ENCODE measurements at places on chromosomes 5 and 9.

- no peak for DNase-seq
These were observed 1188.0 kb upstream of the CDH9 start for GRCh38 chr5:28226407-28226806.

- DNase-seq = no peak
These were observed 20.6 kb upstream of the AUH start for GRCh38 chr9:91382298-91382697.

DNA sequence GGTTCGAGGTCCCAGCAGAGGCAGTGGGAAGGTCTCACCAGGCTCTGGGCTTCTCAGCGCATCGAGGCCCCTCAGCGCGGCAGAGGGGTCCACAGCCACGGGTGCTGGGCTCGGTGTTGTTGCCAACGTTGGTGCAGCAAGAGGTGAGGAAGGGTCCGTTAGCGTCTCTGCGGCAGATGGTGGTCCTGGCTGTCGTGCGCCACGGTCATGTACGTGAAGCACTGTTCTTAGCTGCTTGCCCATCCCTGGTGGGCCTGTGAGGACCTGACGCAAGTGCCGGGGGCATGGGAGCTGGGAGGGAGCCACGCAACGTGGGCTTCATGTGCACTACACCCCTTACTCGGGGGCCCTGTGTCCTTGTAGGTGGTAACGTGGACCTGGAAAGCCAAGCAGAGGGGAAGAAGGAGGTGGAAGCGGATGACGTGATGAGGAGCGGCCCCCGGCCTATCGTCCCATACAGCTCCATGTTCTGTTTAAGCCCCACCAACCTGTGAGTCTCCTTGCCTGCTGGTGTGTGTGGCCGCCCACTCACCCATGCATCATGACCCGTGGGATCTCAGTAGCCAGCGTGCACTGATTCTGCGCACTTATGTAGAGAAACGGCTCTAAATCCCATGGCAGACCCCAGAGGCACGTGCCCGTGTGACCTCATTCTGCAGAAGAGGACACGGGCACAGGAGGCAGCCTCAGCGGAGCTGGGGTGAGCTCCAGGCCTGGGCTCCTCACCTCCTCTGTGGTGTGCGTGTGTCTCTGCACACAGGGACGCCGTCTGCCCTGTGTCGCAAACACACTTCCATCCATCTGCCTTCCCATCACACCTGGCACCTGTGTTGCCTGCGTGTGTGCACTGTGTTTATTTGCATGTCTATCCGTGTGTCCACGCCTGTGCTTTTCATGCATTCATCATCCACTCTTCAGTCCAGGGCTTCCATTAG, 166.1 kb downstream of the CACNA1B start:
- DNase-seq = no peak

DNA sequence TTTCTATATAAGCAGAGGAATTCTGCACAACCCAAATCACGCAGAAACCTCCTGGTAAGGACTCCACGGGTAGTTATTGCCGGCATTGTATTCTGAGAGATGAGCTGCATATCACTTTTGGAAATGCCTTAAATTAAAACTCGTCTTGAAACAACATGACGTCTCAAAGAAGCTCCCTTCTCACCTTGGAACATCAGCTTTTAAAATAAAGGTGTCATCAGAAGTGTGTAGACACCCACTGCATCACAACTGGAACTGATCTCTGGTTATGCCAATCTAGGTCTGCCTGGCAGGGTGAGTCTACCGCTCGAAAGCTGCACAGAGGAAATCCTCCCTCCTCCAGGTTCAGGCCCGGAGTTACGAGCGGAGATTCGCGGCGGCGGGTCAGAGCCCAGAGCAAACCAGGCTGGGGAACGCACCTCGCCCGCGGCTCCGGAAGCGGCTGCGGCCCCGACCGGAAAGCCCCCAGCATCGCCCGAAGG, 974 bp upstream of the SLC12A2 start:
- no peak for DNase-seq

DNA sequence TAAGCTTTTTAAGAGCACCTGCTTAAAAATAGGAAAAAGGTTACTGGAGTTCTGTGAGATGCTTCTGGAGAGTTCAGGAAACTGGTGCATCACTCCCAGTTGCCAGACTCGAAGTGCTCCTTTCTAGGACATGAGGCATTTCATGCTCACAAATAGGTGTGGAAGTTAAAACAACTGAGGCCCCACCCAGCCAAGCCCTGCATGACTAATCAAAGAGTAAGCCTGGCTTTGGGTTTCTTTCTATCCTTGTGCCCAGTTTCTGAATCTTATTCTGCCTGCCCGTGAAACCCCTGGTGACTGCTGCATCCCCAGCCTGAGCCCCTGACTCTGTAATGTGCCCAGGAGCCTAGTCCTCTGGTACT, 7.7 kb downstream of the SPINK9 start:
- DNase-seq = no peak

DNA sequence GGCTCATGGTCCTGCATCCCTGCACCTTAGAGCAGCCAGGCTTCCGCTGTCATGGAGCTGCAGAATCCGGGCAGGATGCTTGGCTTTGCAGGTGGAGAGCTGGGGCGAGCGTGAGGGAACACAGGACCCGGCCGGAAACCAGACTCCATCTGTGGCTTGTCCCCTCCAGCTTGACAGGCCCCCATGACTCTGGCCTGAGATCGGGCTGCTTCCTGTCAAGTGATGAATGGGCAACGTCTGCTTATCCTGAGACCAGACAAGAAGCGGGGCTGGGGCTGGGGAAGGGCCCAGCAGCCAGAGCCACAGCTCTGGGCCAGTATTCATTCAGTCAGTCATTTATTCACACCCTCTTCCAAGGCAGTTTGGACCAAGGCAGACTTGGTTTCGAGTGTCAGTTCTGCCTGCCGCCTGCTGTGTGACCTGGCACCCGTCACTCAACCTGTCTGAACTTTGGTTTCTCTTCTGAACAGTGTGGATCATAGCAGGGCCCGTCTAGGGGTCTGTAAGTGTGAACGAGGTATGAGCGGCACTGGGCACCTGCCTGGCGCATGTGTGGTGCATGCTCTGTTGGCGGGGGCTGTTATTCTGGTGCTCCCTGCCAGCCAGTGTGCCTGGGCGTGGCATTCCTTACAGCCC, 37.5 kb downstream of the NEK6 start:
- DNase-seq = no peak

DNA sequence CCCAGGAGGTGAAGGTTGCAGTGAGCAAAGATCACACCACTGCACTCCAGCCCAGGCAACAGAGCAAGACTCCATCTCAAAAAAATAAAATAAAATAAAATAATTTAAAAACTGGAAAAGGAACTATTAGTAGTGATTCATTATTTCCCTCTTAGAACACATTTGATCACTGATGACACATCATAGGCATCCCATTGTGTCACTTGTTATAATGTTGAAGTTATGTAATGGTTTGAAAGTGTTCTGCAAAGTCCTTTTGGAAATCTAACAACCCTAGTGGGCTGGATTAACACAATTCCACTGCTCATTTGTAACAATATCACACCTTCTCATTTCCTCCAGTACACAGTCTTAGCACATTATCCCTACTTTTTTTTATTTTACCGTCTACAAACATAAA, 81.8 kb upstream of the LMNB1 start:
- no peak for DNase-seq

DNA sequence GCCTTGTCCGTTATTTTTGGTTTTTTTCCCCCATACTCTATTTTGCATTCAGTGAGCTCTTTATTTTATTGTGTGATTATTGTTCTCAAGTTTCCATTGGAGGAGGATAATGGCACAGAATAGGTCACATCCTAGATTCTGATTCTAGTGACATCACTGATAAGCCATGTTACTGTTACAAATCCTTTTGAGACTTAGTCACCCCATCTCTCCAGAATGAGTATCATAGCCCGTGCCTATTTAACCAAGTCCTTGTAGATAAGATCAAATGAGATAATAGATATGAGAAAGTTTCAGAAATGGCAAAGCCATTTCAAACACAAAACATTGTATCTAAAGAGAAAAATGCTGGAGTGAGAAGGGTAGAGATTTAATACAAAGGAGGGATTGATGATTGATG, 242.6 kb downstream of the RAB3C start:
- no peak for DNase-seq

DNA sequence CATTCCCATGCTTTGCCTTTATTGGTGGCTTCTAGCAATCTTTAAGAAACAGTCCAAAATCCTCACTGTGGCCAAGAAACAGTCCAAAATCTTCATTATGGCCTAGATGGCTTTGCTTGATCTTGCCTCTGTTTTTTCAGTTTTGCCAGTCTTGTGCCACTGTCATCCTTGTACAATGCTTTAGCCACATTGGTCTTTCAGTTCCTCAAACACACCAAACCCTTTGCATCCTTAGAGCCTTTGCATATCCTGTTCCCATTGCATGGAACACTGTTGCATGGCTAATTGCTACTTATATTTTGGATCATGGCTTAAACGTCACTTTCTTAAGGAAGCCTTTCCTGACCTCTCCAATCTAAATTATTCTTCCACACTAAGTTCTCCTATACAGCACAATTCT, 22.1 kb downstream of the MRRF start:
- DNase-seq = no peak

DNA sequence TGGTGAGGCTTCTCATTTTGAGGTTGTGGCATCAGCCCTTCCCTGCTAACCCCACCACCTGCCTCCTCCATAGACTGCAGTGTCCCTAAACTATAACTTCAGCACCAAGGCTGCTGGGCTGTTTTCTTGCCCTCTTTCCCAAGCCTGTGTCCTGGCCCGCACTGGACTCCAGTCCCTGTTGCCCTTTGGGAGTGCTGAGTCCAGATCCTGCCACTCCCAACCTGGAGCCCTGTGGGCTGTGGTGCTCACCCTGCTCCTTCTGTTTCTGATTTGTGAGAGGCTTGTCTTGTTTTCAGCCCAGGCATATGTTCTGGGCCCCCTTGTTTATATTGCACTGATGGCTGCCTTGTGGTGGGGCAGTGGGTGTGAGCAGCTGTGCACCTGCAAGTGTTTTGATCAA, 39.7 kb upstream of the RNU6ATAC start:
- DNase-seq = no peak

GRCh38 chr5:76401801-76402250, 1.3 kb upstream of the IQGAP2 start:
- DNase-seq = no peak
